ENCODE measurements at places on chromosomes 5 and 9. TPM values are rescaled to one million over a fixed set of nuclear protein-coding genes. Genes with fewer than 3 reads are reported as not detected.

- DNase-seq = no peak
Measured at GRCh38 chr5:119336845-119337580, 18.8 kb upstream of the TNFAIP8 start.

- DNase-seq = no peak
Measured at GRCh38 chr5:149162401-149163084, 21.2 kb downstream of the ABLIM3 start.

DNA sequence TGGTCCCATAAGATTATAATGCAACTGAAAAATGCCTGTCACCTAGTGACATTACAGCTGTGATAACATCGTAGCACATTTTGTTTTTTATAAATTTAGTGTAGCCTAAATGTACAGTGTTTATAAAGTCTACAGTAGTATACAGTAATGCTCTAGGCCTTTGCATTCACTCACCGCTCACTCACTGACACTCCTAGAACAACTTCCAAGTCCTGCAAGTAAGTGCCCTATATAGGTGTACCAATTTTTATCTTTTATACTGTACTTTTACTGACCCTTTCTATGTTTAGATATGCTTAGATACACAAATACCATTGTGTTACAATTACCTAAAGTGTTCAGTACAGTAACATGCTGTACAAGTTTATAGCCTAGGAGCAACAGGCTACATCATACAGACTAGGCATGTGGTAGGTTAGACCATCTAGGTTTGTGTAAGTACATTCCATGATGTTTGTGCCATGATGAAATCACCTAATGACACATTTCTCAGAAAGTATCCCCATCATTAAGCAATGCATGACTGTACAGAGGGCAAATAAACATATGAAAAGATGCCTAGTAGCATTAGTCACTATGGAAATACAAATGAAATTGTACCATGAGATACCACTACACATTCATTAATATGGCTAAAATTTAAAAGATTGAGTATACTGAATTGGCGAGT, 127.6 kb downstream of the TRPM6 start:
- no peak for DNase-seq

DNA sequence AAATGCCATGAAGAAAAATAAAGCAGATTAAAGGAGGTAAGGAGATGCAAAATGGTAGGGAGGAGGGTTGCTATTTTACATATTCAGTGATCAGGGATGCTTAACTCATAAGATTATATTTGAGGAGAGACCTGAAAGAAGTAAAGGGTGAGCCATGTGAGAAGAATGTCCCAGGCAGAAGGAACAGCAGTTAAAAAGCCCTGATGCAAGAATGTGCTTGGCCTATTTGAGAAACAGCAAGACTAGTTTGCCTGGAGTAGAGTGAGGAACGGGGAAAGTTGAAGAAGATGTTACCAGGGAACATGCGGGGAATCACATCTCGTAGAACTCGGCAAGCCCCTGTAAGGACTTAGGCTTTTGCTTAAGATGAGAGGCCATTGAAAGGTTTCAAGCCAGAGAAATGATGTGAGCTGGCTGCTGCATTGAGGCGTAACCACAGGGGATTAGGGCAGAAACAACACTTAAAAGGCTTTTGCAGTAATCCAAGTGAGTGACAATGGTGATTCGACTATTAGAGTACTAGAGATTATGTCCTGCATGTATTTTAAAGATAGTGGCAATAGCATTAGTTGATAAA, 198.7 kb downstream of the VPS13A start:
- DNase-seq = no peak

DNA sequence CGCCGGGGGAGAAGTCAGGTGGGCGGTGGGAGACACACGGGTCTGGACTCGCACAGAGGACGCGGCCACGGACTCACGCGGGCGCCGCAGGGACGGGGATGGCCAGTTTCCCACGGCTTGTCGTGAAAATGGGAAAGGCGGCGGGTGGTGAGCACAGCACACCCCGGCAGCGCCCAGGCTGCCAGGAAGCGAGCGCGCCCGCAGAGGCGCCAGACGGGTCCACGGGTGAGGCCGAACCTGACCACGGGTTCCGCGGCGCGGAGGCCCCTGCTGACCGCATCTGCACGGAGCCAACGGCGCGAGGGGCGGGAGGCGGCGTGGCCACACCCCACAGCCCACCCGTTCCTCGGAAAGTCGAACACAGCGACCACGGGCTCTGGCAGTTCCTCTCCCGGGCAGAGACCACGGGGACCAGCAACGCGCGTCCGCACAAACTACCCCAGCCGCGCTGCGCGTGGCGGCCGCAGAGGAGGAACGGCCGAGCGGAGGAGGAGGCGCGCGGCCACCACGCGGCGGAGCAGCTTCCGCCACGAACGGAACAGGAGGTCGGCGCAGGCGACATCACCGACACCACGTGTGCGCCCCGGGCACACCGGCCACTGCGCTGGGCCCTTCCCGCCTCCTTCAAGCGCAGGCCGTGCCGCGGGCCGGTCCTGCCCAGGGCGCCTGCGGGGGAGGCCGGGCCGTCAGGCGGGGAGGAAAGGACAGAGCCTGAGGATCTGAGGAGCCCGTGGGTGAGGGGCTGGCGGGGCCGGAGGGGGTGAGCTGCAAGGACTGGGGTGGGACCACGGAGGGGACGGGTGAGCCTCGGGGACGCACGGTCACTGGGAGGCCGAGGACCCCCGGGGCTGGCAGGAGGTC, 5.6 kb downstream of the EXD3 start:
- no peak for DNase-seq

- no peak for DNase-seq
Measured at GRCh38 chr9:115183436-115183835, 65.5 kb upstream of the TNC start.

- DNase-seq = no peak
Measured at GRCh38 chr9:88418715-88419540, 30.7 kb downstream of the SPIN1 start.

- no peak for DNase-seq
Measured at GRCh38 chr5:140633021-140633471, at the start of gene CD14. CD14 (minus strand) TSS chr5:140633175; CDS start chr5:140633071, 104 bp downstream.

DNA sequence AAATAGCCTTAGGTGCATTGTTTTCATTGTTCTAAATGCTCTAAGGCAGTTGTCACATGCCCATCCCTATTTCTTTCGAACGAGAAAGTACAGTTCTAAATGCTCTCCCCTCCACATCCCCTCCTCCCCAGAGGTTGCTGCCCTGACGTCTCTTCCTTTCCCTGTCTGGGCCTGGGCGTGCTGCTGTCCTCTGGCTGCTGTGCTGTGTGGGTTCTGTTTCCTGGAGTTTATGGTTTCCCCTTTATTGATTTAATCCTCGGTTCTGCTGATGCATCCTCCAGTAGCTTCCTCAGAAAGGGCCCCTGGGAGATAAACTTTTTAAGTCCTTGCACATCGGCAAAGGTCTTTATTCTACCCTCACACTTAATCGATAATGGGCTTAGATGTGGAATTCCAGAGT, 48.8 kb downstream of the MVB12B start:
- peak; percentile 38 for DNase-seq

DNA sequence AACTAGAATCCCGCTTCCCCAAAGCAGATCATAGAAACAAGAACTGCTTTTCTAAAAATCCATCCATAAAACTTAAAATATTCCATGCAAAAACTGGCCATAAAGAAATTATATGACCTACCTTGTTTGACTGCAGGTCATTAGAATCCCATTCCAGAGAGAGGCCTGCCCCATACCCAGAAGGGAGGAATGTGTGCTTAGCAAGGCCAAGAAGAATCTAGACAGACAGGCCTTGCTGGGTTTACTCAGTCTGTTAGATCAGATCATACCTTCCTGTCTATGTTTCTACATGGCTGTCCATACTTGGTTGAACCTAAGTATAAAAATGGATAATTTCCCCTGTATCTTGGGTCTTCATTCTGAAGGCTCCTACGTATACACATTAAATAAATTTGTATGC, 358.8 kb upstream of the TRPC7 start:
- no peak for DNase-seq

DNA sequence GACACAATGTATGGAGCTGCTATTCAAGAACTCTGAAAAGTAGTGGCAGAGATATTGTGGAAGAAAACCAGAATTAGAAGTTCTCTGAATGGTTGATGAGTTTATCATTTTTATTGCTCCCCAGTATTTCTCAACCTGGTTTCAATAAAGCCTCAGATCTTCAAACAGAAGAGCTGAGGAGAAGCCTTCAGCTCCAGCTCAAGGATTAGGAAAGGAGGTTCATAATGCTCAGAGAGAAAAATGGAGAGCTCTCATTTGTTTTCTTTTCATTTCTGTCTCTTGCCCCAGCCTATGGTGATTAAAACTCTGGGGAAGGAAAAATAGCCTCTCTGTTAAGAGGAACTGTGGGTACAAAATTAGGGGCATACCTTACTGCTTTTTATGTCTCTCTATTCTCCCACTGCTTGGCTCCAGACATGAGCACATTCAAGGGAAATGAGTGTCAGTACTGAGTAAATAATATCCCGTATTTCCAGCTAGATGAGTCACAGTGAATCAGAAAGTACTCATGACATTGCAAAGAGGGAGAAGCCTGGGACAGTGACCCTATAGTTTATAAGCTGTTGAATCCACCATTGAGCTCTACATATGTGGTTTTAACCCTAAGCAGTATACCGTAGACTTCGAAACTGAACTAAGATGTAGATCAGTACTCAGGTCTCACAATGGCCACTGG, 138.1 kb downstream of the EMB start:
- no peak for DNase-seq

- peak; percentile 65 for DNase-seq
Measured at GRCh38 chr5:6837519-6838110, 124.4 kb downstream of the TENT4A start.

ACER2 gene
- total RNA-seq = 9.6 TPM
